Panc1 (cell line): ENCODE measurements at places on chromosomes 4 and X. TPM values are rescaled to one million over a fixed set of nuclear protein-coding genes. Genes with fewer than 3 reads are reported as not detected.

DNA sequence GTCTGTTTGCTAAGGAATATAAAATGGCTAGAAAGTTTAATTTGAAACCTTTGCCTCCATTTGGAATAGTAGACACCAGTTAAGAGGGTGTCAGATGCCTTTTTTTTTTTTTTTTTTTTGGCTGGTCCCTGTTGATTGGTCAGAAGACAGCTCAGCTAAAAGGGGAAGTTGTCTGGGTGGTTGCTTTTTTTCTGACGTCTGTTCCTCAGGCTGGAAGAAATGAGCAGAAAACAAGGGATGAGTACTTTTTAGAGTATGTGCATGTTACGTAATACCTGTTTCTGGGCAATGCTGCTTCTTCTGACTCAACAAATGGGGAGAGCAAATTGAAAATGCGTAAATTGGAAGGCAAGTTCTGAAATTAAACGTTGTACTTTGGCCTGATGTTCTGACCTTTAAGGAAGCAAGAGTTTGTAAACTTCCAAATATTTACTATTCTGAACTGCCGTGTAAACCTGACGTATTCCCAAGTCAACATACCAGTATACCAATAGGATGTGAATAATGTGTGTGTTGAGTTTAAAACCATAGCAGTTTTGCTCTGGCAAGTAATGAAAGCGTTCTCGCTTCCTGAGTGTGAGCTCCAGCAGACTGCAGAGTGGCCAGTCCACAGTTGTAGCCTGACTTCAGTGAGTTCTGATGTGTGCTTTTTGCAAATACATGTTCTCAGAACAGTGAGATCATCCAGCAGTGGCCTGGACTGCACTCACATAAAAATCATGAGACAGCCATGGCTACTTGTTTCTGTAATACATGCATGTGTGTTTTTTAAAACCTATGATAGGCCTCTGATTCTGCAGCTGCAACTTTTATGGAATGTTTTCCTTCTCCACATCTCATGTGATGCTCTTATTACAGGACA, 1.7 kb downstream of the SAT1 start:
- DNase-seq, result no peak

- no peak for DNase-seq
Observed at GRCh38 chr4:22962295-22962694, 269.6 kb downstream of the GBA3 start.

DNA sequence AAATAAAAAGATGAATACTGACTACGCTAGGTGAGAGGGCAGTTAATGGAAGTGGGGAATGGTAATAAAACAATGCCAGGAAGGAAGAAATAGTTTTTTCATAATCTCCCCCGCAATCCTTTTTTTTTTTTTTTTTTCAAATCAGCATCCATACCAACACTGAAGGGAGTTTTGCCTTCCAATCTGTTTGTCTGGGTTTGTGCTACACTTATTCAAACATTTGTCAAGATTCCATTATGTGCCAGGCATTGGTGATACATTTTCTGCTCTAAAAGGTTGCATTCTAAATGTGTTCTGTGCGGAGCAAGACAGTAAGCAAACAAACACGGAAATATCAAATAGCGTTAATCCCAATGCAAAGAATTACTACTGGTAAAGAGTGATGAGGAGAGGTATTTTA, 437.9 kb upstream of the BOD1L1 start:
- no peak for DNase-seq

GRCh38 chrX:106042296-106042695, 3.8 kb upstream of the SERPINA7 start:
- no peak for DNase-seq

- no peak for DNase-seq
Observed at GRCh38 chr4:172546782-172547181, 621.8 kb upstream of the GALNT7 start.

DNA sequence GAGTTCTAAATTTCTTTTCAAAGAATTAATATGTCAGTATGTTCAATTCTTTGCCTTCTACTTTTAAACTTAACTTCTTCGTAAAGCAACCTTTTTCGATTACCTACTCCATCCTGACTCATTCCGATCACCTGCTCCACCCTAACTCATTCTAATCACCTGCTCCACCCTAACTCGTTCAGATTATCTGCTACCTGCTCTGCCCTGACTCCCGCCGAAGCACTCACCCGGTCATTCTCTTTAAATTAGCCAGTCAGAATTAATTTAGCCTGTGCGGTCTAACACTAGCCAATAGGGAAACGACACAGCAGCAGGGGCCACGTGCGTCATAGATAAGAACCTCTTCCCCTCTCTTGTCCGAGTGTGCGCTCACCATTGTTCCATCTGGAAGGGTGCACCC, 60.1 kb upstream of the SH3RF1 start:
- DNase-seq, result no peak

DNA sequence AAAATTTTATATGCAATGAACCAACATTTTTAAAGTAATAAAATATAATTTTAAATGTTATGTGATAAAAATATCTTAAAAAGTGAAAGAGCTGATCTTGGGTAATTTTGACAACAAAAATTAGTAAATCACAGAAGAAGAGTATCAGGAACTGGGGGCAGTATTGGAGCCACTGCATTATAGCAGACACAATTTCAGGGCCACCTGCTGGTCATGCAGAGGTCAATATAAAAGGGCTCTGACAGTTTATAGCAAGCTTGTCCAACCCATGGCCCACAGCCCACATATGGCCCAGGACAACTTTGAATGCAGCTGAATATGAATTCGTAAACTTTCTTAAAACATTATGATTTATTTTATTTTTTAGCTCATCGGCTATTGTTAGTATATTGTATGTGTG, 13.0 kb upstream of the LEF1 start:
- DNase-seq, result no peak

DNA sequence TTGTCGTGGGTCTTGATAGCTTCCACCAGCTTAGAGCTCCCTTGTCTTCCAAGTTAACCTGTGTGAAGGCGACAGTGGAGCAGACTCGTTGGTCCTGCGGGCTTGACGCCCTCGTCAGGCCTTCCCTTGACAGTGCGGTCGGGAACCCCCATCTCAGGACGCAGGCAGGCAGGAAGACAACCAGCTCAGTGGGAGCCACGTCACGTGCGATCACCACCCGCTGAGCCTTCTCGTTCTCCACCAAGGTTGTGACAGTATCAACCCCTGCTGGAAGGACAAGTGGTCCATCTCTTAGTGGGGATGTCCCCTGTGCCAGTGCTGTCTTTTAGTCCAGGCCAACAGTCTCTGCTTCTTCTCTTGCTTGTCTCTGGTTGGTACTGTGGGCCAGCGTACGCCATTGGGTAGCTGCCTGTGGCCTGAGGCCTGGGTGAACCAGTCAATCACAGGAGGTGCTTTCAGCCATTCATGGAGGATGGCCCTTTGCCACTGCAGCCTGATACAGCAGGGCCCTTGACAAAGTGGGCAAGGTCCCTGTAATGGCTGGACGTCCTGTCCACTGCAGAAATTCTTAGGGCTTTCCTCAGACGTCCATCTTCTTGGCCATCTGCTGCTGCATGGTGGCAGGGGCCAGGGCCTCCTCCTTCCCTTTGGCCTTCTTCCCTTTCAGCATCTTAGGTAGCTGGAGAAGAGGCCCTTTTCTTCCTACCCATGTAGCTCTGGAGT, 31.4 kb downstream of the RGS12 start:
- no peak for DNase-seq

DNA sequence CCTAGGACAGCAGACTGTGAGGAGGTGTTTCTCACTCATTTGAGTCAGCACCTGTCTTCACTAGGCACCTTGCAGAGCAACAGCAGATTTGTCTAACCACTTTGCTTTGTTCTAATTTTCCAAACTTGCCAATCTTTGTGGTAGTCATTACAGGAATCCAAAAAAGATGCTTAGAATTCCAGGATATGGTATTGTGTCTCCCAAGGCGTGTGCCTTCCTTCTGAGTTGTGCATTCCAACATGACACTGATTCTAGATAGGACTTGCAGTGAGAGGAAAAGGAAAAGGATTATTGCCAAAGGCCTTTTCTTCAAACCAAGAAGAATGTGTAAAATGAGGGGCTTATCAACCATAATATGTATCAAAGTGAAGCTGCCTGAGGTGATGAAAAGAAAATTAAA, 126.2 kb downstream of the MAPK10 start:
- DNase-seq, result no peak

- DNase-seq, result no peak
Observed at GRCh38 chr4:165404080-165404479, 25.3 kb downstream of the CPE start.

- no peak for DNase-seq
Observed at GRCh38 chr4:16231570-16232245, 5.4 kb upstream of the TAPT1 start.

GRCh38 chrX:73922856-73923455, 360.0 kb downstream of the CHIC1 start:
- no peak for DNase-seq

GRCh38 chrX:1165535-1166196, 46.8 kb downstream of the CRLF2 start:
- no peak for DNase-seq

DNA sequence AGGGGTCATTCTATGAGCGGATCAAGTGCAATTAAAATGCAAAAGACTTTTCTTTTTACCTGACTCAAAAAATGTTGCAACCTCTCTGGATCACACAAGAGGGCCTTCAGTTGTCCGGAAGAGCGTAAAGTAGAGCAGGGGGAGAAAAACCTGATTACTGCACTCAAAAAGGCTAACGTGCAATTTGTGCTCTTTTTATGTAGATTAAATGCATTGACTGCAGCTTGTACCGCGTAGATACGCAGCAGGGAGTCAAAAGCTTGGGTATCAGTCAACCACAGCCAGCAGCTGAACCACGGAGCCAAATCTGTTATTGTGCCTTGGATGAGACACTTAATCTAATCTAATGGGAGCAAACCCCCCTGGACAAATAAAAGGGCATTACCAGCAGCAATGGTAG, 107.3 kb upstream of the RAI2 start:
- no peak for DNase-seq

DNA sequence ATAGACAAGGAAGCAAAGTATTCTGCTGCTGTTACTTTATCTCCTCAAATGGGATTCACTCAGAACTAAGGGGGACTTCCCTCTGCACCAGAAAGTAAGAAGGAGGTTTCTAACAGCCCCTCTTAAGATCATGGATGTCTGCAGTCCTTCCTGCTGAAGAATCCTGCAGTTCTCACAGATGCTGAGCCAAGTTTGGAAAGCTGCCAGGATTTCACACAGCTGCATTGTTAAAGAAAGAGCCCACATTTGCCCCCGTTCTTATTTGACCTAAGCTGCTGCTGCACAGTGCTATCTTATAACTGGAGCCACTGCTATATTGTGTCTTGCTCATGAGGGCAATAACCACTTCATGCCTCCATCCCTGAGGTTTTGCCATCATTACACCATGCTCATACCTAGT, 81.1 kb downstream of the FAAH2 start:
- DNase-seq, result no peak

DNA sequence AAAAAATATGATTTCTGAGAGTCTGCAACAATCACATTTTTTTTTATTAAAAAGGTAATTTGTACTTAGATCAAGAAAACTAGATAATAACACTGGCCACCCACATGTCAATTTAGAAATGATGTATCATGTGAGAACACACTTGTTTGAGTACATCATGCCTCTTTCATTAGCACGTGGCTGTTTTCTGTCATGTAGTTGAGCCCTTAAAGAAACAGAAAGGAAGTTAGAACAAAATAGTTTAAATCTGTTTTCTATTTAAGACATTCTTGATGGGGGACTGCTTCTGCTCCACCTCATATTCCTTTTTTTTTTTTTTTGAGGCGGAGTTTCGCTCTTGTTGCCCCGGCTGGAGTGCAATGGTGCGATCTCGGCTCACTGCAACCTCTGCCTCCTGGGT, 207.5 kb downstream of the NSUN7 start:
- no peak for DNase-seq

GRCh38 chrX:11214346-11215190, 78.6 kb upstream of the AMELX start:
- no peak for DNase-seq

GRCh38 chrX:113651306-113651705, 810.7 kb upstream of the AMOT start:
- no peak for DNase-seq

The ASB9 gene
- total RNA-seq, result 6.5 TPM

The POU4F2 gene
- total RNA-seq, result not detected

The RBM47 gene
- 2.0 TPM for total RNA-seq

The CLTRN gene
- 0.10 TPM for total RNA-seq

The MAGEB10 gene
- total RNA-seq, result not detected

The UNC5C gene
- total RNA-seq, result 8.2 TPM

The IBSP gene
- total RNA-seq, result not detected
